ENCODE measurements at places on chromosomes 12 and 14.
A peak's percentile ranks its signal among the peaks of the same experiment; 100 is the strongest.

DNA sequence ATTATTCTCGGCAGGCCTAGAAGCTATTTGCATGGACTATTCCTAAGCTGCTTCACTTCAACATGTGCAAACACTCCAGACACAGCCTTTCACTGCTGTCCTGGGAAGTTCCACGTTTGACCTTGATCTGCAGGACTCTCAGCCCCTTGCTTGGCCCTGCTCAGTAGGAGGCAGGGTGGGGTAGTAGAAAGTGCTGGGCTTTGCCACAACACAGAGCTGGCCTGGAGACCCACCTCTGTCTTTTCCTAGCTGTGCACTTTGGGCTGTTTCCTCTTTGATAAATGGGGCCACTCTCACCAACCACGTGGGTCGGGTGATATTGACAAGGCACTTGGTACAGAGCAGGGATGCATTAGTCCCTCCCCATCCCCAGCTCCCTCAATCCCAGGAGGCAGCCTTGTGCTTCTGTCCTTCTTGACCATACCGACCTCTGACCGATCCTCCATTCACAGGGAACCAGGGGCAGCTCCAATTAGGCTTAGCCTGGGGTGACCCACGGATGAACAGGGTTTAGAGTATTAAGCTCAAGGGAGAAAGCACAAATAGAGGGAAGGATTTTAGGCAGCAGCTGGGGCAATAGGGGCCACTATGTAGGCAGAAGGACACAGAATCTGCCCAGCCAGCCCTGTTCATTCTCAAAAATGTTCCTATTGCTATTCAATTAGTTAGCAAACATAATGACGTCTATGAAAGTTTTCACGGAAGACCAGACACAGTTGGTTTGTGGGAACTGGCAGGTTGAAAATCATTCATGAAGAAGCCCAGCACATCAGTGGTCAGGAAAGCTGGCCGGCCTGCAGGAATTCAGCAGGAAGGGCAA lies 63.3 kb downstream of the SYNE3 start:
- DNase-seq, result no peak

DNA sequence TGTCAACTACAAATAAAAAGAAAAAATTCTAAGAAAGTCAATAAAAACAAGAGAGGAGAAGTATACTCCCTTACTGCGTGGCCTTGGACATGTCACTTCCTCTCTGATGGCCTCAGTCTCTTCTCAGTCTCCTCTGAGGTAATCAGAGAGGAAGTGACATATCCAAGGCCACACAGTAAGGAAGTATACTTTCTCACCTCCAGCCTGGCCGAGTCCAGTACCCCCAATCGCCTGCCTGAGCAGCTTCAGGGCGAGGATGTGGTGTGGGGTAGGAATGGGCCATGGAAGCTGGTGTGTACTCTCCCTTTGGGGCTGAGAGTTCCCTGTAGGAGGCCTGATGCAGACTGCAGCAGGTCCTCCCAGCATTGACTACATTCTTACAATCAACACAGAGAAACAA lies 15.8 kb downstream of the VDR start:
- DNase-seq, result no peak

DNA sequence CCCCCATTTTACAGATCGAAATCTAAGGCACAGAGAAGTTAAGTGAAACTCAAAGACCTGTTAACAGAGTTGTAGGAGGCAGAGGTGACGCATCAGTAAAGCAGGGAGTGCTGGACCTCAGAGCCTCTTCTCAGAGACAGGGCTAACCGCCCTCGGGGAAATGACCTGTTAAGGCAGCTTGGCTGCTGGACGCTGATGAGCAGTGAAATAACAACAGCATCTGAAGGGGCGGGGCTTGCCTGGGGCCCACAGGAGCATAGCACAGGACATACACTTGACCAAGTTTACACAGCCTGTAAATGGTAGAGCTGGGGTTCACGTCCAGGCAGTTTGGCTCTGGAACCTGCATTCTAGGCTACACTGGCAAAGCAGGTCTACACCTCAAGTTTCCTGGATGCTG lies 39.3 kb downstream of the LRTM2 start:
- no peak for DNase-seq

DNA sequence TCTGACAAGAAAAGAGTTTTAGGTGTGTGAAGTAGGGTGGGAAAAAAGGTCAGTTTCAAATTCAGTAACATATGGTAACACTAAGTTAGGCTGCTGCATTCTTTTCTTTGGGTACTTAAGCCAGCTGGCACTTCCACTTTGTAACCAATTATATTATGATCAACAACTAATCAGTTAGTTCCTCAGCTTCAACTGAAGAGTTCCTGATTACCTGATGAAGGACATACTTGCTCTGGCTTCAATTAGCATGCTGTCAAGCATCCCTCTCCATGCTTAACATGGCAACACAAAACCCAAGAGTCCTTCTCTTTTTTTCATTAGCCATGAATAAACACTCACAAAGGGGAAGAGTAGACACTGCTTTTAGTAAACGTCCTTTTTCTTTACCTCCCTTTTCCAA lies 6.8 kb upstream of the KANSL2 start:
- DNase-seq, result no peak

DNA sequence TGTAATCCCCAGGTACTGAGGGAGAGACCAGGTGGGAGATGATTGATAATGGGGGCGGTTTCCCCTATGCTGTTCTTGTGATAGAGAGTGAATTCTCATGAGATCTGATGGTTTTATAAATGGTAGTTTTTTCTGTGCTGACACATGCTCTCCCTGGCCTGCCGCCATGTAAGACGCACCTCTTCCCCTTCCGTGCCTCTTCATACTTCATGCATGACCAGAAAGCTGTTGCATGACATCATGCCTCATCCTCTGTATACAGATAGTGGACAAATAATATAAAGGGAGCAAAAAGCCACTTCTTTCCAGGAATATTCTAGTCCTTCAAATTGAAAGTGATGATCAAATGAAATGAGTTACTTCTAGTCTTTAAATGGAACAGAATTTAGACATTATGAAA lies 47.3 kb upstream of the LRIG3 start:
- no peak for DNase-seq

GRCh38 chr12:94753036-94753679 lies 102.8 kb upstream of the TMCC3 start:
- DNase-seq, result peak; percentile 3

DNA sequence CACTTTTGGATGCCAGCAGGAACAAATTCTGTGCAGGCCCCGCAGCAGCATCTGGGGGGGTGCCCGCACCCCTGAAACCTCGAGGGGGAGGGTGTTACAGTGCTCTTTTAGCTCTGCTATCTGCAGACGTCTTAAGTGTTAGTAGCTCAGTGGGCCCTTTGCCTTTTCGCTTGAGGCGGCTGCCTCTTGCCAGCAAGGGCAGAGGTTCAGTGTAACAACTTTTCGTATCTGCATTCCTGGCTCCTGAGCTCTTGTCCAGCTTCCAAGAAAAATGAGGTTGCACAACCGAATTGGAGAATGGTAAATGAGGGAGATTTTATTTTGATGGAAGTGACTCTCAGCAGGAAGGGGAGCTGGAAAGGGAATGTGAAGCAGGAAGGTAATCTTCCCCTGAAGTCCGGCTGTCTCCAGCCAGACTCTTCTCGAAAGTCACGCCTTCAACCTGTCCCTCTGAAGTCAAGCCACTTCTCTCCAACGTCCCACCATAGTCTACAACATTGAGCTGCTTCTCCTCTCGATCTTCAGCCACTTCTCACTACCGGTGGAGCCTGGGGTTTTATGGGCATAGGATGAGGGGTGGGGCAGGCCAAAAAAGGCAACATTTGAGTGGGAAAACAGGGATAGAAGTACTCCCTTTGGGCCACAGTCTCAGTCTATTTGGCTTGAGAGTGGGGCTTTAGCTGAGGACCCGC lies 17.8 kb downstream of the TAS2R50 start:
- DNase-seq, result no peak

DNA sequence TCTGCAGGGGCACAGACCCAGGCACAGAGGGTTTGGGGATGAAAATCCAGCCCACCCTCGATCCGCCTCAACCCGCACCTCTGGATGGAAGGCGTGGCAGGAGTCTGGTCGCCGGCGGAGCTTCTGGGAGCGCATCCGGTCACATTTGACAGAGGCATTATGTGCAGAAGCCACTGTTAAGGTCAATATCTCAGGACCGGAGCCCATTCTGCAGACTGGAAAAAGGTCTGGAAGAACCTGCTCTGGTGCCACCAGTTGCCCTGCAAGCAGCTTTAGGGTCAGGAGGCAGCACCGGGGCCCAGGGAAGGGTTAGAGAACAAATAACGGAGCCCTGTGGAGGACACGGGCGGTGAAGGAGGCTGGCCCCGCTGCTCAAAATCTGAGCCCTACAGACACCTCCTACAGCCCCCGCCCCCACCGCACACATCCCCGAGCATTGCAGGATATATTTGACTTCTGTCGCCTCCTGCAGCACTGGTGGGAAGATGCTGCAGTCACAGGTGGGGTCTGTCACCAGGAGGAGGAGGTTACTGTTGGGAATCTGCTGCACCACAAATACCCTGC lies 25.1 kb upstream of the LRTM2 start:
- no peak for DNase-seq

- DNase-seq, result no peak
These were observed 496.2 kb upstream of the CCDC196 start for GRCh38 chr14:65989981-65990380.

DNA sequence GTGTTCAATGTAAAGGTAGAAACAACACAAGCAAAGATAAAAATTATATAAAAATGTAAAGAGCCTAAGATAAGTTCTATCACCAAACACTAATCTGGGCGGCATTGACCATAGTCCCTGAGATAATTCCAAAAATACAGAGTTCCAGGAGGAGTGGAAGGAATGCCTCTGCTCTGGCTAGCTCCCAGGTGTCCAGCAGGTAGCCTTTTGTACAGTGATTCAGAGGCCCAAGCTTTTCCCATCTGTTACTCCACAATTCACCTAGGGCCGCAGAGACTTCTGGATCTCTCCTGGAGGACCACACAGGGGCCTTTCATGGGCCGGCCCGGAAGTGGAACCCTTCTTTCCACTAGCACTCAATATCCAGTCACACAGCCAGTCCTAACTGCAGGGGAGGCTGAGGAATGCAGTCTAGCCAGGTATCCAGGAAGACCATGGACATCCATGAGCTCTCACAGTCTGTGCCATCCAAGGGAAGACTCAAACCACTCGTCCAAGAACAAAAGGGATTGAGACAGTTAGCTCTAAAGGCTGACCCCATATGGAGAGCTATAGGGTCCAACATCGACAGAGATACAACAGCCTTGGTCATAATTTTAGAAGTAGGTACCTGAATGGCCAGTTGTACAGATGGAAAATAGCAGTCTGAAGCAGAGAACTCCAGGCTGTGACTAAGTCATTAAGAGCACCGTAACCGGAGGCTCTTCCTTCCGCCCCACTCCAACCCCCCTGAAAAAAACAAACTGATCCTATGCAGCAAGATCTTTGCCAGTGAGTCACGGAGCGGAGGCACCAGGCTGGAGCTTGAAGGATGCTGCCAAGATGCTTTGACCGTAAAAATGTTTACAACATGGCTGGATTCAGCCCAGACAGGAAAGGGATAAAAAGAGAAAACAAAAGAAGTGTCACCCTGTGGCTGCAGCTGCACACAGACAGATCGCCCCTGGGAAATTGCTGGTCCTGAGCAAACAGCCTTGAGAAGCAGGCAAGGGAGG lies 204.8 kb downstream of the NUAK1 start:
- no peak for DNase-seq

GRCh38 chr14:86530457-86530856 lies 1000.5 kb downstream of the FLRT2 start:
- DNase-seq, result no peak

GRCh38 chr12:2443776-2444175 lies 351.0 kb upstream of the FKBP4 start:
- DNase-seq, result no peak

GRCh38 chr12:104680070-104680469 lies 223.3 kb downstream of the CHST11 start:
- peak; percentile 33 for DNase-seq

DNA sequence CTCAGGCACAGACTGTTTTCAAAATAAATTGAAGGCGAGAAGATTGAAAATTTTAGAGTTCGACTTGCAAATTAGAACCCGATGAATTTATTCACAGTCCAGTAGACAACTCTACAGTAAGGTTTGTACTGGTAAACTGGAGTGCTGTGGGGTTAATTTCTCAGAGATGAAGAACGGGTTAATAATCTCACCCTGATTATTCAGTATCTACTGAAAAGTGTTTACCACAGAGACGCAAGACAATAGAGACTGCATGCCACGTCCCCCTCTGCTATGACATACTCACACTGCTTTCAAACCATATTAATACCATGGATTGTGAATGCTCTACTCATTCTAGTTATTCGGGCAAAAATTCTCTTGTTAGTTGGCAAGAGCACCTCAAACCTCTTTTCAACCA lies 36.1 kb downstream of the CFL2 start:
- DNase-seq, result no peak

DNA sequence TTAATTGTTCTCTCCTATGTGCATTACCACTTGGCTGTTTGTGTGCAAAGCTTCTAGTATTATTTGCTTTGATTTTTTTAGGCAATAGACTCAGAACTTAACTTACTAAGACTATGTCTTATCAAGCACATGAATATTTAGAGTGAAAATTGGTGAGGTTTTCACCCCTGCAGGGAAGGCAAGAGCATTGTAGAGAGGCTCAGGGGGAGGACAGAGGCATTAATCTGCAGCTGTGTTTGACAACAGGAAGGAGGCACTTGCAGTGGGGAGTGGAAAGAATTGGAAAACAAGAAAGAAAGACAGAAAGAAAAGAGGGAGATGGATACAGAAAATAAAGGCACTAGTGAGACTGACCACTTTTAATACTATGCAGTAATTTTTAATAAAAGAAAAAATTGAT lies 431.6 kb downstream of the PDZRN4 start:
- no peak for DNase-seq

GRCh38 chr12:75939016-75939642 lies 92.4 kb downstream of the PHLDA1 start:
- DNase-seq, result no peak

DNA sequence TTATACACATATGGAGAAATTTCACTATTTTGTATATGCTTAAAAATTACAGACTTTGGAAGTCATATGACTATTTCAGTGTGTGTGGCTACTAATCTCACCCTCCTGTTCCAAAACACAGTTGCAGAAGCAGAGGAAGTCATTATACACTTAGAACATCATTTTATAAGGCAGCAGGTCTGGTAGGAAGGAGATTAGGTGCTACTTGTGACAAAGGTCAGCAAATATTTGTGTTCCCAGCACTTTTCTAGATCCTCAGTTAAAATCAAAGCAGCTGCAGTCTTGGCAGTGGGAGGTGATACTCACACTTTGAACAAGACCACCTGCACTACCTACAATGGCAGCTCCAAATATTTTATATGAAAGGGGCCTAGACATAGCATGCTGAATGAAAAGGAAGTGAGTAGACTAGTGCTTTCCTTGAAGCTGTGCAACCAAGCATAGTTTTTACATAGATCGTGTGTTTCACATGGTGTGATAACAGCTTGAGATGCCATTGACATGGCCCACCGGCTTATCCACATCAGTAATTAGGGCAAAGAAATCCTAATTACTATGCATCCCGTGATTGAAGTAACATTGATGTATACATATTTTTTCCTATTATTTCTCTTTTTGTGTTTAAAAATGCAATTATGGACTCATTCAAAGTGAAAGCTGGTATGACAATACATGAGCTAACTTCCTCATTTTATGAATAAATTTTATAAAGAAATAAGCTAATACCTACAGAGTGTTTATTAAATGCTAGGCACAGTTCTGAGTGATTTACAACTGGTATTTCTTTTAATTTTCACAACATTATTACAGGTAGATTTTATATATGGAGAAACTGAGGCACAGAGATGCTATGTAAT lies 5.3 kb downstream of the GYS2 start:
- DNase-seq, result no peak

- DNase-seq, result no peak
These were observed 94.2 kb downstream of the DDX51 start for GRCh38 chr12:132049876-132050275.

GRCh38 chr12:28294300-28294699 lies 104.0 kb downstream of the CCDC91 start:
- DNase-seq, result no peak
